ENCODE measurements at places on chromosomes 2 and 18.

GRCh38 chr2:130231656-130232055, 33.4 kb upstream of the TUBA3E start:
- no peak for DNase-seq

GRCh38 chr18:59959073-59959472, 59.3 kb downstream of the PMAIP1 start:
- DNase-seq, result no peak

GRCh38 chr2:151241224-151241623, 20.4 kb downstream of the RBM43 start:
- no peak for DNase-seq

DNA sequence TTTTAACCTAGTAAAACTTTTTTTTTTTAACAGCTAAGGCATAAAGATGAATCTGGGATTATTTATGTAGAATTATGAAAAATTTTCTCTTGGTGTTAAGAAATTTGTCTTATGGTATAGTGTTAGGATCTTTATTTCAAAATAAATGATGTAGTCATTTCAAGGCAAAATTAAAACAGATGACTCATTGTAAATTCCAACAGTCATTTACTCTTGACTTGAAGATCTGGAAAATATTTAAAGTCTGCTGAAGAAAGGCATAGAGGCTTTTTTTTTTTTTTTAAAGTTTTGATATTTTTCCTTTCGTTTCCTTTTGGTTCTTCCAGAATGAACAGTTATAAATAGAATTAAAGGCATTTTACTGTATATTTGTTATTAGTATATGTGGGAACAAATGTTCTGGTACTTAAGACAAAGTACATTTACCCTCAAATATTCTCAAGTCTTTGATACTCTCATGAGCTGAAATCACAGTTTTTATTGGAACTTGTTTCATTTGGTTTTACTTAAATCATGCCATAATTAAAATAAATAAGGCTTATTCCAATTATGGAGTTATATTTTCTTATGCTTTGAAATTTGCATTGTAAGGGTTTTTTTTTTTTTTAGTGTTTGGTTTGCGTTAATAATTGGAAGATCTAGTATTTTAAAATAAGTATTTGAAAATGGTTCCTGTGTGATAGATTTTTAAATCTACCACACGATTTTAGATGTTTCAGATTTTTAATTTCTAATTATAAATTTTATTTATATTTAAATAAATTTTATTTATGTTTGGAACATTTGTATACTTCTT, 29.9 kb downstream of the GLS start:
- no peak for DNase-seq

GRCh38 chr2:232211743-232212686, 166.5 kb upstream of the ALPP start:
- no peak for DNase-seq

DNA sequence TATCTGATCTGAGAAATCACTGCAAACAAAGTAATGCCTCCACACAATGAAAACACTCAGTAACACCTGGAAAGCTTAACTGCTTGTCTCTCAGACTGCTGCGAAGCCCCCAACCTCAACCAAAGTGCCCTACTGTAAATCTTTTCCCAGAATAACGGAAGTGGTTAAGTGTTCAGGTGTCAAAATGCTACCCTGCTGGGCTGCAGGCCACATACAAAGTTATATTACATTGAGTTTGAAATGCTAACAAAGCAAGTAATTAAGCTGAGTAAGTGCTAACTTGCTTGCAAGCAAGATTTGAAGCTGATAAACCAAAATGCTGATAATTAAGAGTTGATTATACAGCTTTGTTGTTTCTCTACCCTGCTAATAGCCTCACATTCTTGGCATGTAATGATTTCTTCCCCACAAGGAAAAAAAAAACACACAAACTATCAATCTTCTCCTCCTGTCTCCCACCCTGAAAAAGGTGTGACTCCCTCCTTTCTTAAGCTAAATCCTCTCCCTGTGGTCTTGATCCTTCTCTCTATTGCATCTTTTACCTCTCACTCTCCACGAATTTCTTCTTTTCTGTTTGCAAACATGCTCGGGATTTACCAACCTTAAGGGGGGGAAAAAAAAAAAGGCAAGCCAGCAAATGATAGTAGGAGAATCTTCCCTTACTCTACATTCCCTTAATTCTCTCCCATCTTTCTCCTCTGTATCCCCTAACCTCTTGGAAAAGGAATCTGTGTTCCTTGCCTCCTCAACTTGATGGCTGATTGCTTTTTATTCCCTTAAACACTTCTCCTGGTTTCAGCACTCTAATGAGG, 266.8 kb upstream of the SIX3 start:
- DNase-seq, result no peak

DNA sequence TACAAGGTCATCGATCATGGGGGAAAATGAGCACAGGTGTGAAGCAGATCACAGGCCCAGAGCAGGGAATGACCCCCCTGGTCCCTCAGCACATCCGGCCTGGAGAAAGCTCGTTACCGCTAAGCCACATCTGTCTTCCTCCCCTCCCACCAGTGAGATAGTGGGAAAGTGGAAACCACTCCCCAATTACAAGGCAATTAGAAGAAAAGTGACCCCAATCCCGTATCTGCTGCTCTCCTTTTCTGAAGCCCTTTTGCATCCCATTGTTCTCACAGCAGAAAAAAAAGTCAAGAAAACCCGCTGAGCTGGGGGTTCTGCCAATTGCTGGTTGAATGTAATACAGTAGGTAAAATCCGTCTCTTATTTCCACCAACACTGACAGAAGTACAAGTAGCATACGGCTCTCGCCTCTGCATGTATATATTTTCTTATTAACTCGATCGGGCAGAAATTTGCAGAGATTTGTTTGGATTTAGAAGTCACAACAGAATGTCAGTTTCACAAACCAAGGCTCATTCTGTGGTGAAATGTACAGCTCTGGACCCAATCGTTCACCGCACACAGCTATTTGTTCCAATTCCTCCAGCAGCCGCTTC, 287.0 kb downstream of the TCF4 start:
- DNase-seq, result no peak

- DNase-seq, result no peak
Measured at GRCh38 chr2:75276093-75277029, 77.0 kb upstream of the TACR1 start.

GRCh38 chr2:187263675-187264560, 184.1 kb downstream of the CALCRL start:
- DNase-seq, result peak; percentile 25

- no peak for DNase-seq
Measured at GRCh38 chr2:96869822-96870625, at the start of gene SEMA4C. TSS of gene SEMA4C (minus strand) at chr2:96870080. CDS start at chr2:96867886, 2,194 bp downstream.

GRCh38 chr2:176419591-176420071, 150.4 kb downstream of the MTX2 start:
- DNase-seq, result no peak

GRCh38 chr18:35267161-35267651, 22.8 kb downstream of the ZSCAN30 start:
- DNase-seq, result no peak
